Stimulated activated CD4-positive, alpha-beta T cell treated with anti-CD3 and anti-CD28 coated beads, Interleukin-1b, Interleukin-23, amount 100 ng/mL, for 1 hour (primary cell): ENCODE measurements at places on chromosomes 4 and X.

DNA sequence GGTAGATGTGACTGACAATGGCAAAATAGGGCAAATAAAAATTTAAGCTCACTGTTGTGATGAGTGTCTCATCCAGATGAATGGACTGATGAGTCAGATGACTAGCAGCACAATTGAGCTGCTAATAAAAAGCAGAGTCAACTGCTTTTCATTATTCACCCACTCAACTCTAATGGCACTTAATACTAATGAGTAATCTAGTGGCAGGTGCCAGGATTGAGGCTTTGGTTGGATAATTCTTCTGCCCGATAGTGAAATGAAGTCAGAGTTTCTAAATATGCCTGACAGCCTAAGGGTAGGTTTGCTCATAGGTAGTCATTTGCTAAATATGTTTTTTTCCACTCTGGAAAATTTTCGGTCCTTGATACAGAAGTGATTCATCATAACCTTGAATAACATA lies 10.4 kb downstream of the OGT start:
- DNase-seq: no peak

- DNase-seq: no peak
These were observed 358.2 kb upstream of the CLNK start for GRCh38 chr4:11042760-11043159.

DNA sequence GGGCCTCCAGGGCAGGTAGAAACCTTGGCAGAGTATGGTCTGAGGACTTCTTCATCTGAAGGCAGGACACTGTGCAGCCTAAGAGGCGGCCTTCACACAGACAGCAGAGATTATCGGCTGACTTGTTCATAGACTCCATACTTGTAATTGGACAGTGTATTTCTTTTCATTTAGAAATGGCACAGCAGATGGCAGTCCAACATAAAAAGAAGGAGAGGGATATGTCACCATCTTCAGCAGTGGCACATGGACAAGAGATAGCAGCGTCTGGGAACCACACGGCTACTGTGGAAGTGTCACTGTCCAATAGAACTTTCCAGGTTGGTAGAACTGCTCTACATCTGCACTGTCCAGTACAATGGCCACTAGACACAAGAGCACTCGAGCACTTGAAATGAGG lies 21.7 kb upstream of the GEMIN8 start:
- no peak for DNase-seq

- no peak for DNase-seq
These were observed 189.1 kb upstream of the RBPJ start for GRCh38 chr4:26131711-26132110.

DNA sequence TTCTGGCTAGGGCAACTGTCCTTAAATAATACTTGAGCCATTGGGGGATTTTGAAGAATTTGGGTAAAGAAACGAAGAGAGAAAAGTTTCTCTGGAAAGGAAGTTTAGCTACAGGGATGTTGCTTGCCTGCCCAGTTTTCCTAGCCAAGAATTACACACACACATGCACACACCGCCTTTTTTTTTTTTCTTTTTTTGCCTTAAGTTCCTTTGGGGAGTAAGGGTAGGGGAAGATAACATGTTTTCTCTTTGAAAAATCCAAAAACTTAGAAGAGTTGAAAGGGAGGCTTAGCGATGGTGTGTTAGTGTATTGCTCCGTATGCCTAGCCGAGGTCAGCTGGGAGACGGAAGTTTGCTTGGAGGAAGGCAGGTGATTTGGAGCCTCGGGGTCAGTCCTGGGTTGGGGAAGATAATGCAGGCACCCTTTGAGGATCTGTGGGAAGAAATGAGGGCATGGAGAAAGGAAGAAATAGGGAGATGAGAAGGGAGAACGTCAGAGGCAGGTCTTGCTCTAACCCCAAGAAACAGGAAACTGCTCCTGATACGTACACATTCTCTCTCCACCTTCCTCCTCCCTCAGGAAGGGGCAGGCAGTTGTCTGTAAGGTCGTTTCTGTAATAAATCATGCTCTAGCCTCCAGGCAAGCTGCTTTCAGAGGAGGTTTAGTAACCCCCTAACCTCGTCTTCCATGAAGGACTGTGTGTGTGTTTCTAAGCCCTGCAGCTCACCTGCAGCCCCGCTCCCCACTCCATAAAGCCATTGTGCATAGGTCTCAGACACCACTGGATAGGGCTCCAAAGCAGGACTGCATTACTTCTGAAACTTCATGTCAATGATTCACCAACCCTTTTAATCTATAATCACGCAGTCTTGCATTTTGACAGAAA lies 10.5 kb downstream of the KLF3 start:
- no peak for DNase-seq

DNA sequence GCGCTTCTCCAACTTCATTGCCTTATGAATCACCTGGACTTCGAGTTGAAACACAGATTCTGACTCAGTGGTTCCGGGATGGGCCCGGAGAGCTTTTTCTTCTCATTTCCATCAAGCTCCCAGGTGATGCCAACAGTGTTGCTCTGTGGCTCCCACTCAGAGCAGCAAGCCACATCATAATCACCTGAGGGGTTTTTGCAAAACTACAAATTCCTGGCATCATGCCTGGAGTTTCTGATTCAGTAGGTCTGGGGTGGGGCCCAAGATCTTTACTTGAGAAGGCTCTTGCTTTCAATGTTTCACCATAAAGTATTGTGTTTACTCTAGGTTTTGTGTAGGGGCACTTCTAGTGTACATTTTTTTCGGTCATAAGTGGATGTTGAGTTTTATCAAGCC lies 7.0 kb downstream of the MTM1 start:
- no peak for DNase-seq

DNA sequence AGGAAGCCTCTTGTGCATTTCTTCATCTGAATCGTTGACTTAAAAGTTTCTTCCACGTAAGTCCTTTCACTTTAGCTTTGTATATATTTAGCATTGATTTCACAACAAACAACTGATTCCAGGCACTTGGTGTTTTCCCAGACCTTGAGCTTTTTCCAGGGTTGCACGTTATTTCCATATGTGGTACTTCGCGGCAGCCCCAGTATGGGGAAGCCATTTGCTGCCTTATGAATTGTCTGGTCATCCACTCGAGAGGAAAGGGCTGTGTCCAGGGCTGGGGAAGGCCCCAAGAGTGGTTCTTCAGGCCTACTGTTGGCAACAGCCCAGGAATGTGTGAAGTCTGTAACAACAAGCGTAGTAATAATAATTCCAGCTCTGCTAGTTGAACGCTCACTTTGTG lies 2.8 kb upstream of the TLR8 start:
- DNase-seq: no peak

DNA sequence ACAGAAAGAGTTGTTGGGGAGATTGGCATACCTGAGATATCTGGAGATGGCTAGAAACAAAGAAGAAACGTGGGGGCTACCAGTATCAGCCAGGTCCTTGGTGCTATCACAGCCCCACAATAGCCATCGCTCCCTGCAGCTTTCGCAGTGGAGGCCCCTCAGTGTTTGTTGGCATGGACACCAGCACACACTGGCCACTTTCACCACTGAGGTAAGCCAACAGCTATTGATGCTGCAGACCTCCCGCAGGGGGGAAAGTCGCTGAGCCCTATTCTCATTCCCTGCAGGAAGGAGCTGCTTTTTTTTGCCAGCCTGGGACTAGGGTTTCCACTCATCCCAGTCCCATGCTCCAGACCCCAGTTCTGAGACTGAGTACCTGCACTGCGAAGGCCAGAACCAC lies 879.2 kb upstream of the IGFBP7 start:
- DNase-seq: no peak

DNA sequence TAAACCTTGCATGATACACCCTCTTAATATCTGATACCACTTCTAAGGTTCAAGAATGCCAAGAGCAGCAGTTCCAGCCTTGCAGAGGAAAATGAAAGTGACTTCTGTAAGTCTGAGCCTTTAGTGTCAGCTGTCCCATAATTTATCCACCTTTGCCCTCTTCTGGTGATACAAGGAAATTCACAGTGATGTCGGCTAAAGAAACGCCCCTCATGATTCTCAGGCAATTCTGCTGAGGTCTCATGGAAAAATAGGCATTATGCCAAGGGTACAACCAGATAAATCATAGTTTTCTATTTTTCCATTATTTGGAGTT lies 172.2 kb upstream of the CXCL13 start:
- DNase-seq: no peak

GRCh38 chr4:139972305-139972704 lies 181.7 kb downstream of the MAML3 start:
- no peak for DNase-seq

DNA sequence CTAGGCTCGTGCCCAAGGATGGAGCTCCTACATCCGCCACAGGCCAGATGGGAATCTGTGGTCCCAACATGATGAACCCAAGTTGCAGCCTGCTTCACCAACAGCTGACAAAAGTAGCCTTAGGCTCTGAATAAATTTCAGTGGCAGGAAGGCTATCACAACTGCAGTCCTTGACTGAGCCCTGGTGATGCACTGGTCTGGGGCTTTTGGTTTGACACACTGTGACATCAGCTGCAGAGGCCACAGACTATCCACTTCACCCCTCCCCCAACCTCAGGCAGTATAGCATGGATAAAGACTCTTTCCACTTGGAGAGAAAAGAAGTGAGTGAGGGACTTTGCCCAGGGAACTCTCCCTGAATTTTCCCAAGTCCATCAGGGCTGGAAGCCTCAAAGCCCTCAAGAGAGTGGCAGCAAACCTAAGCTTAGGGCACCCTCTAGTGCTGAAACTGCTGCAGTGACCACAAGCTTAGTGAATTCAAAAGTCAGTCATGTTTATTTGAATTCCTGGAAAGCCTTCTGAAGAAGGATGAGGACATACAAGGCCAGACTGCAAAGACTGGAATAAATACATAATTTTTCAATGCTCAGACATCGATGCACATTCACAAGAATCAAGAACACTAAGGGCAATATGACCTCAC lies 135.0 kb upstream of the TENT5D start:
- no peak for DNase-seq

DNA sequence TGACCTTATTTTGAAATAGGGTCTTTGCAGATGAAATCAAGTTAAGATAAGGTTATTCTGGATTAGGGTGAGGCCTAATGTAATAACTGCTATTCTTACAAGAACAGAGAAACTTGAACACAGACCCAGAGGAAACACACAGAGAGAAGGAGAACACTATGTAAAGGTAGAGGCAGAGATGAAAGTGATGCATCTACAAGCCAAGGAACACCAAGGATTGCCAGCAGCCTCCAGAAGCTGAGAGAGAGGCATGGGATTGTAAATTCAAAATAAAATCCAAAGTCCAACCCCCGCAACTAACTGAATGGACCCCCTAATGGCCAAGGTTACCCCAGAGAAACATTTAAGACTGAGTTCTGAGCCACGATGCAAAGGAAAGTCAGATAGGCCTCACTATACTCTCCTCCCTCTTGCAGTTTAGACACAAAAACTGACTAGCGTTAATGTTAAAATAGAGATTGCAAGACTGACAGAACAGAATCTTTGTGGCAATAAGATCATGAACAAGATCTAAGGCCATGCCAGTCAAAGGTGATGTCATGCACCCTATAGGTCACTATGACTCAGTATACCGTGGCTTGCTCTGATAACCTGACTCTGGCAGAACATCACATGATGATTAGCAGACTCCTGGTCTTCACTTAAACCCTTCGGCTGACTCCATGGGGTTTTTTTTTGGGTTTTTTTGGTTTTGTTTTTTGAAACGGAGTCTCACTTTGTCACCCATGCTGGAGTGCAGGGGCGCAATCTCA lies 42.9 kb downstream of the DDX60L start:
- no peak for DNase-seq

DNA sequence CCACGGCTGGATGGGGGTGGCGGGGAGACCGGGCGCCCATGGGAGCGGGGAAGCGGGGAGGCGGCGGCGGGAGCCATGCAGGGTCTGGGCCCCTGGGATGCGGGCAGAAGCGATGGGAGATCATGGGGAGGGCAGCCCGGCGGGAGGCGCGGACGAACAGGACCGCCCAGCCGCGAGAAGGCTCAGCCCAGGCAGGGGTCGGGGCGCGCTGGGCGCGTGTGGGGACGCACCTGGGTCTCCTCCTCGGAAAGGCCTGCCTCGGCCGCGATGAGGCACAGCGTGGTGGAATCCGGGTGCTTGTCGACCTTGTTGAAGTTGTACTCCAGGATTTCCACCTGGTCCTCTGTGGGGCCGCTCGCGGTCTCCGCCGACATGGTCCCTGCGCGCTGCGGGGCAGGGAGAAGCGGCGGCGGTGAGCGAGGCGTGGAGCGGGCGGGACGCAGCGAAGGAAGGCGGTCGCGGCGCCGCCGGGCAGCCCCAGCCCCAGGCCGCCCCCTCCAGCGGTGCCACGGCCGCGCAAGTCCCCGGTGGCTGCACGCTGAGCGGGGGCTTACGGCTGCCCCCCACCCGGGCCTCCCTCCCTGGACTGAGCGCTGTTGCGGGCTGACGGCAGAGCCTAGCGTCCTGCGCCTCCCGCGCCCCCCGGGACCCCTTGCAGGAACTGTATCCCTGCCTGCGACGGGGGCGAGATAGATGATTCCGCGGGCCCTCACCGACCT lies 25.3 kb downstream of the HOPX start:
- no peak for DNase-seq

DNA sequence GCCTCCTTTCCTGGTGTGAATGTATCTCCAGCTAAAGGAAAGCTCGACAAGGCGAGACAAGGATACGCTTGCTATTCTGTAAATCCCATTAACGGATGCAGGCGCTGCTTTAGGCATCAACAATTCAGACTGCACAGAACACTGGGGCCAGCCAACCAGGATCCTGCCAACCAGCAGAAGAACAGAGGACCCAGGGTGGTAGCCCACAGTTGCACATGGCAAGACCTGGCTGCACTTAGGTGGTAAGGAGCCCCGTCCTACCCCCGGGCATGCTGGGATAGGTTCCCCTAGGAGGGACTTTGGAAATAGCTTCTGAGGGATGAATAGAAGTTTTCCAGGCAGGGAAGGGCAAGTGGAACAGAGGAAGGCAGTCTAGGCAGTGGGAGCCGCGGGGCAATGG lies 20.7 kb downstream of the PSAPL1 start:
- DNase-seq: no peak
